KBM-7 (cell line): ENCODE measurements at places on chromosomes 16 and 17.
A peak's percentile ranks its signal among the peaks of the same experiment; 100 is the strongest.

GRCh38 chr16:51440131-51440889 lies 289.2 kb upstream of the SALL1 start:
- no peak for DNase-seq

GRCh38 chr17:9517396-9517795 lies 58.2 kb downstream of the STX8 start:
- DNase-seq: no peak

GRCh38 chr16:50235581-50235980 lies 30.8 kb upstream of the ADCY7 start:
- DNase-seq: no peak

GRCh38 chr16:63945806-63946205 lies 1176.1 kb downstream of the CDH11 start:
- no peak for DNase-seq

- DNase-seq: no peak
These were observed 69.8 kb downstream of the NXN start for GRCh38 chr17:909642-910323.

DNA sequence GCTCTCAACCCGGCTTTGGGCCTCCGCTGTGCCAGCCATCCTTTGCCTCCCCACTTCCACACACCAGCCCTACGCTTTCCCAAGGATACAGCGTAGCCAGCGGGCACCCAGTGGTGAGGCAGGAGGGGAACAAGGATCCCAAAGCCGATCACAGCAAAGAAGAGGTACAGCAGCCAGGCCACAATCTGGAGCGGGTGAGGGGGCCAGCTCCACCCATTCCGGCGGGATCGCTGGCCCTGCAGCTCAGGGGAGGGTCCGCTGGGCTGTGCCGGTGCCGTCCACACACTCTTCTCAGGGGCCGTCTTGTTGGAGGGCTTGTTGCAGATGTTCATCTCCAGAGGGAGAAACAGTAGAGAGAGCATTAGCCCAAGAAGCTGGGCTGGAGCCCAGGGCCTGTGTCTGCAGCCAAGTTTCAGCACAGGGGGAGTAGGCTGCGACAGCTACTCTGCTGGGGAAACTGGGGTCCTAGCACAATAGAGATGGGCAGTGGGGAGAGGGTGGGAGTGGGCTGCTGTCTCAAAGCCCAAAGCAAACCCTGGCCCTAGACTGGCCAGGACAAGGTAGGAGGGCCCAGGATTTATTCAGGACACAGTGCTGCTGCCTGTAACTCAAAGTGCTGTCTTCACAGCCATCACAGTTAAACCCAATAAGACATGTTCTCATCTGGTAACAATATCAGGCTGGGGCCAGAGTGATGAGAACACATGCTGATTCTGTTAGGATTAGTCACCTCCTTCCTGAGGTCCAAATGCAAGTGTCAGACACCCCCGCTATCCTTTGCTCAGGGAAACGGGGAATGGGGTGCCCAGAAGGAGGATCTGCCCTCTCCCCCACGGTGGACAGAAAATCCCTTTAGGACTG lies 9.9 kb downstream of the ZDHHC1 start:
- no peak for DNase-seq

- no peak for DNase-seq
These were observed 20.0 kb upstream of the HERPUD1 start for GRCh38 chr16:56911771-56912571.

DNA sequence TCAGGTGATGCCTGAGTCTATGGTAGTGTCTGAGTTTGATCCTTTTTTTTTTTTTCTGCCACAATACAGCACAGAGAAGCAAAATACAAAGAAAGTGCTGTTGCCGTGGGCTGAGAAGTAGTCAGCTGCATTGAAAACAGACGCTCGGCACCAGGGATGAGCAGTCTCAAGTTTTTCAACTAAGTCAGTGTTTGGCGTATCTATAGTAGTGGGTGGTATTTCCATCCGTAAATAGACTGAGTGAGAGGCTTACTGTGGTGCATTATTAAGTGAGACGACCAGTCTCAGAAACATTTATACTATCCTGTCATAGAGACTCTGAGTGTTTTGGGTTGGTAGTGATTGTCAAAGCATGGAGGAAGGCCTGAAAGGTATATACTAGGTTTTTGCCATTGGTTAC lies 221.3 kb downstream of the SNX29 start:
- no peak for DNase-seq

- DNase-seq: no peak
These were observed 59.0 kb upstream of the TNRC6C start for GRCh38 chr17:77899498-77899897.

GRCh38 chr17:81396722-81397313 lies 1.6 kb downstream of the BAHCC1 start:
- peak; percentile 71 for DNase-seq

GRCh38 chr16:12082226-12082887 lies 105.8 kb downstream of the SNX29 start:
- DNase-seq: no peak

DNA sequence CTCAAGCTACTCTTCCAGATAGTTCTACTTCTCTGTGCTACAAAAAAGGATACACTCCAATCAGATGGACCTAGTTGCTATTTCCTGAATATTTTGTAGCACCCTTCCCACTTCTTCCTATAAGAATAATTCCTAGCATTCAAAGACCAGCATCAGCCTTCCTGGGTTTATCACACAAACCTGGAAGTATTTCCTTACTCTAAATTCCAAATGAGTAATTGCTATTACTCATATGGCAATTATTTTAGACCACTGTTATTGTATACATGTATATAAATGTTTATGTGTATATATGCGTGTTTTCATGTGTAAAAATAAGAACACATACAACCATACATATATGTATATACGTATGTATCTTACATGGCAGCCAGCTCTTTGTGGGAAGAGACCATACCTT lies 130.6 kb downstream of the MYO1D start:
- no peak for DNase-seq

GRCh38 chr16:16029431-16030011 lies 80.1 kb downstream of the ABCC1 start:
- no peak for DNase-seq

GRCh38 chr16:47134550-47134949 lies 9.2 kb downstream of the NETO2 start:
- no peak for DNase-seq

DNA sequence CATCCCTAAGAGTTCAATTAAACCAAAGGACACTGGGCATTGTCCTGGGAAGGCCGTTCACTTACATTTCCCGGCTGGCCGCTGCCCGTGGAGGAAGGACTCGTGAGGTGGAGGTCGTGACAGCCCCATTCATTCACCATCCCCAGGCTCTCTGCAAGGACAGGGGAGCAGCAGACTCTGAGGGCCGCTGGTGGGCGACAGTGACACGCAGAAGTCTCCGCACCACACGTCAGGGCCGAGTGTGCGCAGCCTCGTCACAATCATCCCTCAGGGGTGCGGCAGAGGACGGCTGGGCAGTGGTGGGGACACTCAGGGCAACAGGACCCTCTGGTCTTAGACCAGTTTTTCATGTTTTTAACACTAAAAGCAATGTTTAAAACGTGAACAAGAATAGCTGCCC lies 21.7 kb downstream of the UNKL start:
- DNase-seq: no peak

DNA sequence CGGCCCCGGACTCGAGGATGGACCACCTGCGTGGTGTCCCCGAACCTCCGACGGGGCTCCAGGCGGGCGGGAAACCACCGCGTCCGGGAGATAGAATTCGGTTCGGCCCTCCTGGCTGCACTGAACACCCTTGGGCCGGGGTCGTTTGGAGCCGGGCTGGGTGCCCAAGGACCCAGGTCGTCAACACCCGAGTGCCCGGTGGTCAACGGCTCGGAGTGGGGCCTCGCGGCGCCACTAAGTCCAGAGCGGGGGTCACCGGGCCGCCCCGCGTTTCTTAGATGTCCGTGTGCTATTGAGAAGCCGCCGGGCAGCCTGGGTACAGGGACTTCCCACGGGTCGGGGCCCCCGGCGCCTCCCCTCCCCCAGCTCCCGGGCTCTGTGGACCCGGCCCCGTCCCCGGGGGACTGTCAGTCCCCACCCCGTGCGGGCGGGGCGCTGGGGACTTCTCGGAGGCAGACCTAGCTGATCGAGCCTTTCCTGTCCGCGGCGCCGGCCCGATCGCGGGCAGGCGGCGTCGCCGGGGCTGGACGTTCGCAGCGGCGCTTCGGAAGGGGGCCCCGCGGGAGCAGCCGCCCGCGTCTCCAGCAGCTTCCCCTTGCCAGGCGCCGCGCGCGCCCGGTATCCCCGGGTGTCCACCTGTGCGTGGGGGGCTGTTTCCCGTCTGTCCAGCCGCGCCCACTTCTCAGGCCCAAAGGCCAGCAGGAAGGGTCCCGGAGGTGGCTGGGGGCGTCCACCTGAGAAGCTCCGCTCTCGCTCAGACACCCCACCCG lies 655 bp upstream of the NPTX1 start:
- no peak for DNase-seq

GRCh38 chr16:2004795-2005517 lies 4.7 kb downstream of the ZNF598 start:
- DNase-seq: no peak

- peak; percentile 81 for DNase-seq
These were observed at the start of gene SULT1A2 for GRCh38 chr16:28596840-28597691. SULT1A2 (minus strand) TSS chr16:28597050; CDS start chr16:28595930, 1,120 bp downstream.

DNA sequence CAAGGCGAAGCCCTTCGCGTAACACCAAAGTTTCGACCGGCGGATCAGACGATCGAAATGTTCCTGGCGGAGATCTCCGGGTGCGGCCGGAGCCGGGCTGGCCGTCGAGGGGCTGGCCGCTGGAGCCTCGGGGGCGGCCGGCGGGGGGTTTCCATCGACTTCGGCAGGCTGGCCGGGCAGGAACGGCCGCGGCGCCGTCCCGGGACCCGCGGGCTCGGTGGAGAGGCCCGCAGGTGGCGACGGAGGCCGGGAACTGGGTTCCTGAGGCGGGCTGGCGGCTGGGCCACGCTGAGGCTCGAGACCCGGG lies 1.1 kb downstream of the EPOP start:
- DNase-seq: no peak

DNA sequence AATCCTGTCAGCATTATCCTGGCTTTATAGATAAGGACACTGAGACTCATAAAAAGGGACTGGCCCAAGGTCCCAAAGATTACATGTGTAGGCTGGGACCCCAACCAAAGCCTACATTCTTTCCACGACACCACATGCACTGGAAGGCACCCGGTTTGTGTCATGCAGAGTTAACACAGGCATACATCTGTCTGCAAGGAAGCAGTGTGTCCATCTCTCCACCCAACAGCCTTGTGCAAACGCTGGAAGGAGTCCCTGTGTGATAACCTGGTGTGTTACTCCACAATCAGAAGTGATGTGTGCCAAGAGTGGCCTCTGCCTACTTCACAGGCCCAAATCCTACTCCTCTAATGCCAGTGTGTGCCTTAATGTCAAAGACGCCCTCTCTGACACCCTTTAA lies 139.8 kb downstream of the PARN start:
- no peak for DNase-seq

- no peak for DNase-seq
These were observed 18.8 kb downstream of the SEZ6 start for GRCh38 chr17:28986714-28987655.

DNA sequence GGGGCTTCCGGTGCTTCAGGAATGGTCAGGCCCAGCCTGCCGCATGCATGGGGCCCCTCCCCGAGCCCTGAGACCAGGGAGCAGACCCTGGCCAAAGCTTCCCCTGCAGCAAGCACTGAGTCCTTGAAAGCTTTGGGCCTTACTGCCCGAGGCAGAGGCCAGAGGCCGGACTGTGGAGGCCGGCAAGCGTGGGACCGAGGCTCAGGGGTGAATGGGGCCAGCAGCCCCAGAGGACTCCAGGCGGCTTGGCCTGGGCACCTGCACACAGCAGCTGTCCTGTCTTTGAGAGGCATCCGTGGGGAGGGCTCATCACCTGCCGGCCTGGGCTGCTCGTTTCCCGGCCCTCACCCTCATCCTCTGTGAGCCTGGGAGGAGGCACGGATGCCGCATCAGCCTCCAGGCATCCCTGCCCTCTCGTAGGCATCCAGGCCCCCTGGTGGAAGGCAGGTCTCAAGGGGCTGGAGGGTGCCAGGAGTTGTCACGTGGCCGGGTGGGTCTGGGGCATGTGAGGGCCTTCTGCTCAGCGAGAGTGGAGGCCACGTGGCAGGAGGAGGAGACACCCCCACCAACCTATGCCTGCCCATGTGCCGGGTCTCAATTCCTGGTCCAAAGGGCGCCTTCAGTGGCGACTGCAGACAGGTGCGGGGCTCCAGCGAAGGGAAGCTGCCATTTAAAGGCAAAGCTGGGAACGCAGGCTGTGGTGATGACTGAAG lies 31.4 kb downstream of the CACNA1H start:
- no peak for DNase-seq

DNA sequence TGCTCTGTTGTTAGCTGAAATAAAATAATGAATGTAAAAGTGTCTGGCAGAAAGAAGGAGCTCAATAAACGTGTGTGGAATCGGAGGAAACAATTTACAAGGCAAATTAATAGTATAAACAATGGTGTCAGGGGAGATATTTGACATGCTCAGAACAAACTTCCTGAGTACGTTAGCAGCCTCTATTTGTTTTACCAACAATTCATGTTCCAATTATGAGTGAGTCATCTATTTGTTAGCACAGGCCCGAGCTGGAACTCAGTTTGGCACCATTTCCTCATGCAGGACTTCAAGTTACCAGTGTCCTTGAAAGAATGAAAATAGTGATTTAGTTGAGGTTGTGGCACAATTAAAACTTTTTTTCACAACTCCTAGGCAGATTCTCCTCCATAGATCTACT lies 9.1 kb downstream of the ASIC2 start:
- no peak for DNase-seq

DNA sequence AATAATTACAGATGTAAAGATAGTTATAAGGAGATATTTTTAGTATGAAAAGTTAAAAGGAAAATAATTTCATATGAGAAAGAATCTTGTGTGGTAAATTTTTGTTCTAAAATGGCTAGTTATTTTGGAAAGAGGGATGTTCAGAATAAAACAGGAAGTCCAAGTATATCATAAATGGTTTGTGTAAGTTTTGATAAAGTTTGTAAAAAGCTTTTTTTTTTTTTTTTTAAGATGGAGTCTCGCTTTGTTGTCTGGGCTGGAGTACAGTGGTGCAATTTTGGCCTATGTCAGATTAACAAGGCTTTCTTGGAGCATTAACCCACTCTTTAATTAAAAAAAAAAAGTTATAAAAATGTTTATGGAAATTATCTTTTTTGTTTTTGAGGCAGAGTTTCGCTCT lies 8.2 kb upstream of the CDK10 start:
- DNase-seq: peak; percentile 44

- DNase-seq: no peak
These were observed 113.5 kb downstream of the CBLN1 start for GRCh38 chr16:49168126-49168525.

GRCh38 chr17:43695970-43696865 lies 34.5 kb upstream of the MEOX1 start:
- no peak for DNase-seq

GRCh38 chr17:72422204-72422504 lies 301.3 kb downstream of the SOX9 start:
- DNase-seq: no peak

- DNase-seq: peak; percentile 76
These were observed 30.9 kb downstream of the ABCC1 start for GRCh38 chr16:15980329-15980728.
